ENCODE measurements at places on chromosomes 5 and 9.
A peak's percentile ranks its signal among the peaks of the same experiment; 100 is the strongest.

DNA sequence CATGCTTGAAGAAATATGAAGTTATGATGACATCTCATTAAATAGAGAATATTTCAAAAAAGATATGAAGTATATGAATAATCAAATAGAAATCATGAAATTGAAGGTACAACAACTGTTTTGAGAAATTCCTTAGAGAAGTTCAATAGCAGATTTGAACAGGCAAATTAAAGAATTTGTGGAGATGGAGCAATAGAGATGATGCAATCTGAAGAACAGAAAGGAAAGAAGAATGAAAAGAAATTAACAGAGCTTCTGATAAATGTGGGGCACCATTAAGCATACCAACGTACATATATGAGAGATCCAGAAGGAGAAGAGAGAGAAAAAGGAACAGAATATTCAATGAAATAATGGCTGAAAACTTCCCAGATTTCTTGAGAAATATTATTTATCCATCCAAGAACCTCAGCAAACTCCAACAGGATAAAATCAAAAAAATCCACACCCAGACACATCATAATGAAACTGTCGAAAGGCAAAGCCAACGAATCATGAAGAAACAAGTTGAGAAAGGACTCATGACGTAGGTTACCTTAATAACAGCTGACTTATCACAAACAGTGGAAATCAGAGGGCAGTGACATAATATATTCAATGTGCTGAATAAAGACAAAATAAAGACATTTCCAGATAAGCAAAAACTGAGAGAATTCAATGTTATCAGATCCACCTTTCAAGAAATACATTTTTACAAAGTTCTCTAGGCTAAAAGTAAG lies 297.2 kb upstream of the TARS1 start:
- DNase-seq, result no peak

DNA sequence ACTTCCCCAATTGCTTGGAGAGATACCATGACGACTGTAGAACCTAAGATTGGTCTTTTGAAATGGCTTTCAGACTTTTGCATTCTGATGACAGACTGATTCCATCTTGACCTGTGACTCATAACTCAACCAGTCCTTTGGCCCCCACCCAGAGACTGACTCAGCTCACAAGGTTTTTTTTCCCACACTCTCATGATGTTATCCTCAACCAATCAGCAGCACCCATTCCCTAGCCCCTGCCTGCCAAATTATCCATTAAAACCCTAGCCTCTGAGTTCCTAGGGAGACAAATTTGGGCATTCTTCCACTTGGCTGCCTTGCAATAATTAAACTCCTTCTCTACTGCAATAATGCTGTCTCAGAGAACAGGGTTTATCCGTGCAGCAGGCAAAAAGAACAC lies 1263.3 kb upstream of the CDH9 start:
- no peak for DNase-seq

GRCh38 chr5:127909821-127910220 lies 173.7 kb upstream of the SLC12A2 start:
- no peak for DNase-seq

GRCh38 chr5:53569453-53569852 lies 9.0 kb downstream of the NDUFS4 start:
- no peak for DNase-seq

DNA sequence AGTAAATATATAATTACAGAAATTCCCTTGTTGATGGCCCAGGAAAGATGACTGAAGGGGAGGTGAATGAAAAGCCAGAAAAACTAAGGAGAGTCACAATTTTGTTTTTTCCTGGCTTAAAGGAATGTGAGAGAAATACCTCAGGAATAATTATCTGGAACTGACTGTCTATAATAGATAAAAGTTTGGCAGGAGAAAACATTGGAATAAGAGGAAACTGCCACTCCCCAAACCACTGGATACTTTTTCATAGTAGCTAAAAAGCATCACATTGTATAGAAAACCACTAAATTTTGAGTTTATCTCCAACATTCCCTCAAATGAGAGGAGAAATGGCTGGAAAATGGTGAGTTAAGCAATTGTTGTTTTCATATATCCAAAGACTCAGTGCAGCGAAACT lies 326.0 kb downstream of the NPR3 start:
- no peak for DNase-seq

DNA sequence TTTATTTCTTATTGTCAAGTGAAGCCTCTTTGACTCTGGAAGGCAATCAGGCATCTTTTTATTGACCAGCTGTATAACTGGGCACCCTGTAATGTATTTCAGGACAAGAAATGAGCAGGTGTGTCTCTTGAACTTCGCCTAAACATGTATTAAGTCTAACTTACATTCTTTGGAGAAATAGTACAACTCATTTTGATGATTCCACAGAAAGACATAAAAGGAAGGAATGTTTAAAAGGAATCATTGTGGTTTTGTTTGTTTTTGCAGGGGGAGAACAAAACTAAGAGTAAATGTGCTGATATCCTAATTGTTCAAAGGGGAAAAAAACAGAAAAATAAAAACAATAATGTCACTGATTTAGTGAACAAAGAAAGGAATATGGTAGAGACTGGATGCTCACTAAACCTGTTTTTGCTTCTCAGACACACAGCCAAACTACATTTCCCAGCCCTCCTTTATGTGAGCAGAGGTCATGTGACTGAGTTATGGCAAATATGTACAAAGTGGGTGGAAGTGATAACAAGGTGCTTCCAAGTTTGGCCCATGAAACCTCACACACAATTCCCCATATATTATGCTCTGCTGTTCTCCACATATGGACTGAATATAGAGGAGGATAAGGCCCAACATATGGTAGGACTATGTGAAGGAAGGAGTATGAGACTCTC lies 150.6 kb upstream of the ACOT12 start:
- no peak for DNase-seq

DNA sequence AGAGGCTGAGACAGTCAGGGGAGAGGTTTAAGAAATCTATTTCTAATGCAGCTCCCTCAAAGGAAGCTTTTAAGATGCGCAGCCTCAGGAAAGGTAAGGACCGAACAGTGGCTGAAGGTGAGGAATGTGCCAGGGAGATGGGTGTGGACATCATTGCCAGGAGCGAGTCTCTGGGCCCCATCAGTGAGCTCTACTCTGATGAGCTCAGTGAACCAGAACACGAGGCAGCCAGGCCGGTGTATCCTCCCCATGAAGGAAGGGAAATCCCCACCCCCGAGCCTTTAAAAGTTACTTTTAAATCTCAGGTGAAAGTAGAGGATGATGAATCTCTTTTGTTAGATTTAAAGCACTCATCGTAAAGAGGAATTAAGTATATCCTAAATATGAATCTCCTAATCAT lies 8.2 kb downstream of the CAVIN4 start:
- no peak for DNase-seq

- no peak for DNase-seq
Observed at GRCh38 chr5:151047814-151048425, 27.5 kb downstream of the GPX3 start.

DNA sequence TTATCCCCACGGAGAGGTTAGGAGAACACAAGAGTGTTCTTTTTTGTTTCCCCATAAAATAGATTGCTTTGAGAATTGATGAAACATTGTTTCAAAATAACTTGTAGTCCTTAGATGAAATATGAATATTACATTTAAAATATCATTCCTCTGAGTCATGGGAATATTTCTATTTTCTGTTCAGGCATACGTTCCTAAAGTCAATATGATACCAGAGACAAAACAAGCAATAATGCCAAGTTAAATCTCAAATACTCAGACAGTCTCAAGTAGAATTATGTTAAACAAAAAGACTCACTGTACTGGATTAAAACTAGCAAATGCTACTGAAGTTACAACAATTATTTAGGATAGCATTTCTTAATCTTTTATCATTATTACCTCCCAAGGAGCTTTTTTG lies 111.7 kb upstream of the C6 start:
- DNase-seq, result no peak

GRCh38 chr5:31366941-31367340 lies 165.0 kb downstream of the DROSHA start:
- peak; percentile 32 for DNase-seq

GRCh38 chr5:127306647-127307046 lies 16.1 kb downstream of the MEGF10 start:
- no peak for DNase-seq

GRCh38 chr5:104048231-104048630 lies 485.6 kb upstream of the NUDT12 start:
- DNase-seq, result no peak

GRCh38 chr5:72237415-72237814 lies 82.6 kb downstream of the MRPS27 start:
- no peak for DNase-seq

DNA sequence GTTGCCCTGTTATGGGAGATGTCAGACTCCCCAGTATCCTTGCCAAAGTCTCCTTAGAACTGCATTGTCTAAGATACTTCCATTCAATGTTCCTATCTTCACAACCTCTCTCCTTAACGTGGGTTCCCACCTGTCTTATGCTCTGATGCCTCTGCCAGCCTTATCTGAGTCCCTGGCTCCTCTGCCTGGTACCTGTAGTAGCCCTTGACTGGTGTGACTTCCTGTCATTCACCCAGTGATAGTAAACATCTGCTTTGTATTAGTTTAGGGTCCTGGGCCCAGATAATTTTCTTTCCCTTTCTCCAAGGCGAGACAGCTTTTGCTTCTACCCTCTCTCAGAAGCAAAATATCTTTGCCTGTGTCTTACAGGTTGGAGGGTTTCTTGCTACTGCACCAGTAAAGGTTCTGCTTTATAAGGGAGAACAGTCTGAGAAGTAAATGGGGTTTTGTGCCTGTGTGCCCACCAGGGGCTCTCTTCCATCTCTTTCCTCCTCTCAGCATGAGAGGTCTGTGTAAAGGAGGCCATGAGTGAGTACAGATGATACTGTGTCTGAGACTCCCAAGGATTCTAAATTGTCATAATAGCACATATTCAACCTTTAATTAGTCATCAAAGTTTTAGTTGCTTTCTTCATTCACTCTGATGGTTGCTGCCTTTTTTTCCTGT lies 220.8 kb downstream of the PRR16 start:
- DNase-seq, result no peak

DNA sequence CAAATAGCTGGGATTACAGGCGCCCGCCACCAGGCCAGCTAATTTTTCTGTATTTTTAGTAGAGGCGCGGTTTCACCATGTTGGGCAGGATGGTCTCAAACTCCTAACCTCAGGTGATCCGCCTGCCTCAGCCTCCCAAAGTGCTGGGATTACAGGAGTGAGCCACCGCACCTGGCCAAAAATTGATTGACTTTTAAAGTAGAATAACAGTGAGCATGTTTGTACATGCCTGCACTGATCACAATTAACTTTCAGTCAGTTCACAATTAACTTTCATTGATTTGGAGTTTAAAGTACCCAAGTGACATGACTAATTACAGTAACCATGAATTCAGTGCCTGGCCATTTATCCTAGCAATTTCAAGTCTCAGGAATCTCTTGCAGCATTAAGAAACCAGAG lies 61.3 kb downstream of the ANKH start:
- no peak for DNase-seq

GRCh38 chr5:143737062-143737461 lies 74.9 kb upstream of the HMHB1 start:
- no peak for DNase-seq

DNA sequence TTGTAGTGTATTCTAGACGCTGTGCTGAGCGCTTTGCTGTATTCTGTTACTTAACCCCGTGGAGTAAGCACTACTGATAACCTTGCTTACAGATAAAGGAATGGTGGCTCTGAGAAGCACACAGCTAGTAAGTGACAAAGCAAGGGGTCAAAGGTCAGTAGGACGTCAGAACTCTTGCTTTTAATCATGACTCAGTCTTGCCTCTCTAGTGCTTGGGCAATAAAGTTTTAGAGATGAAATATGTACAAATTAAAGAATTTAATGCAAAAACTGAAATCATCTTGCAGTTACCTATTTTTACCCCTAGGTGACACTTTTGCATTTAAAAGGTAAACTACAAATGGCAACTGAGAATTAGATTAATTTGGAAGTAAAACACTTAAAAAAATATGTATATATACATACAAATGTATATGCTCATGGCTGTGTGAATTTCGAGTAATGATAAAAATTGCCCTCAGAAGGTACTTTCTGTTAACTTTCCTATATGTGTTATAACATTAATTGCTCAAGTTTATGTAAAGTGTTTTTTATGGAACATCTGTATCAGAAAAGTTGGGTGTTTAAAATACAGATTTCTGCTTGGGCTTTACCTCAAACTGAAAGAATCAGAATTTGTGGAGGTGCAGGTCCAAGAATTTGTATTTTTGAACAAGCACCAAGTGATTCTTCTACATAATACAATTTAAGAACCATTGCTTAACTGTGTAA lies 175.1 kb upstream of the DAB2 start:
- DNase-seq, result no peak

GRCh38 chr9:16598316-16598715 lies 272.2 kb downstream of the BNC2 start:
- no peak for DNase-seq

DNA sequence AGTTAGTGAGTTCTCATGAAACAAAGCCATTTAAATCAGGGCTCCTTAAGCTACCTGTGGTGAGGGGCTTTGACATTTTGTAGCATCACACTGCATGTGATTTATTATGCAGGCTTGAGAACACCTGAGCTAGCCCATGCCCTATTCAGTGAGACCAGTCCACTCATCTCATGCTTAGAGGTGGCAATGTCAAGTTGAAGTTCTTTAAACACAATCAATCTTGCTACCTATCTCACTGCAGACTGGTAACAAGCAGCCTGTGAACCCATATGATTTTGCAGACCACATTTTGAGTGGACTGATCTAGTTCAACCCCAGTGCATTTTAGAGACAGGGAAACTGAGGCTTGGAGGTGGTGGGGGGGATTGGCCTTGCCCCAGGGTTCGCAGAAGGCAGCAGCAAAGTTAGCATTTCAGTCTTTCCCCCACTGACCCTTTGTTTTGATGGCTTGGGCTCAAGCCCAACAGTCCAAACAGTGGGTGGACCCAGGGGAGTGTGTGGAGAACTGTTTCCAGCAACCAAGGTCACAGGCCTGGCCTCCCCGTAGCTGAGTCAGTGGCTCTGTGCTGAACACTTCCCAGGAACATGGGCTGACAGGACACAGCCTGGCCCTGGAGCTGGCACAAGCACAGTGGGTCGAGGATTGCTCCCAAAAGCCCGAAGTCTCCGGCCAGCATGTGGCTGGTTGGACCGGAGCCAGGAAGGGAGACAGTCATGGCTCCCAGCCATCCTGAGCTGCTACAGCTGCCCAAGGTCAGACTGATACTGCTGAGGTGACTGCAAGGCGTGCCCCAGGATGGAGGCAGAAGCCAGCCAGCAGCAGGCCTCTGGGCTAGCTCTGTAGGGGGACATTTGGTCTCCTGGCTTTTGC lies 95.3 kb downstream of the RGS3 start:
- DNase-seq, result peak; percentile 66

- DNase-seq, result no peak
Observed at GRCh38 chr5:10528056-10528816, 35.6 kb upstream of the ANKRD33B start.

GRCh38 chr9:84702471-84702870 lies 32.9 kb downstream of the NTRK2 start:
- no peak for DNase-seq
